Effector memory CD4-positive, alpha-beta T cell (primary cell): ENCODE measurements at places on chromosomes 5 and 9.

DNA sequence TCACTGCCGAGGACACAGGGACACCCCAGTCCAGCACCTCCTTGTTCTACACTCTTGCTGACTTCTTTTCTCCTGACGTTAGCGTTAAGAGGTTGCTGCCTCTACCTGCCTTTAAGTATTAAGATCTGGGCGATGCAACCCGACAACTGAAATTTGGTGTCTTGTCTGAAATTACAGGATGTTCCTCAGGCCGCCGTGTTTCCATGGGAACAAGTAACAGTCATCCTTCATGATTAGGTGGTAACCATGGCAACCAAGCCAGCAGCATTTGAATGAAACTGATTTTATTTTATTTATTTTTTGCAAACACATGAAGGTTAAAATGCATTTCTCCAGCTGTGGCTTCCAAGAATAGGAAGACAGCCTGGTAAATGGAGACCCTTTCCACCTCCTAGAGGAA, 20.8 kb downstream of the DAB2IP start:
- no peak for DNase-seq

DNA sequence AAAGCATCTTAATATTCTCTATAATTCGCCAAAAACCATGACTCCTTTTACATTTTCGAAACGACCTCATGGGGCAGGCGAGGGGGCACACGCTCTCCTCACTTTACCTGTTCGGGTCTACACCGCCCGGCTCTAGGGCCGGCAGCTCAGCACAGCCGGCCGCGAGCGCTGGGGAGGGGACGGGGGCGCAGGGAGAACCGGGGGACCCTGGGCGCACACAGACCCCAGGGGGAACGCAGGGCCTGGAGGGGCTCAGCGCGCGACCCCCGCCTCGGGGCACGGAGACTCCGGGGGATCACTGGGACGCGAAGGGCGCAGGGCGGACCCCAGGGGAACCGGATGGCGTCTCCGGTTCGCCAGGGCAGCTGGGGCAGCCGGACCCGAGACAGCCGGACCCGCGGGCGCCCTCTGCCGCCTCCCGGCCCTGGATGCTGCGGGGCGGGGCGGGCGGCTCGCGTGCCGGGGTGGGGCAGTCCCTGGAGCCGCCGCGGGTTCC, at the start of gene AHRR:
TSS of gene AHRR (plus strand) at position 485 of the 496 bp plus-strand sequence. CDS start 22,189 bp downstream, outside the sequence.
- DNase-seq, result no peak

DNA sequence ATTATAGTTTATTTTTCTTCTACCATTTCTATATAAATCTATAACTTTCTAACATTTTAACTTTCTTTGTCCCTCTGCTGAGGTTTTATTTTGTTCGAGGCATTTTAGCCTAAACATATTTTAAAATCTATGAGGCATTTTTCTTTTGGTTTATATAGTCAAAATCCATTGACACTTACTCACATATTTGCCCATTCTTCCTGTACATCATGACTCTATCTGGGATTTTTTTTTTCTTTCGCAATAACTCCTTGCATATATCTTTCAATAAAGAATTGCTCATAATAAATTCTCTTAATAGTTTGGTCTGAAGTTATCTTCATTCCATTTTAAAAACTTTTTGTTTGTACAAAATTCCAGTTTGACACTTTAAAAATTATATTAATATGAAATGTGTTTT, 632.3 kb downstream of the TLE4 start:
- no peak for DNase-seq

DNA sequence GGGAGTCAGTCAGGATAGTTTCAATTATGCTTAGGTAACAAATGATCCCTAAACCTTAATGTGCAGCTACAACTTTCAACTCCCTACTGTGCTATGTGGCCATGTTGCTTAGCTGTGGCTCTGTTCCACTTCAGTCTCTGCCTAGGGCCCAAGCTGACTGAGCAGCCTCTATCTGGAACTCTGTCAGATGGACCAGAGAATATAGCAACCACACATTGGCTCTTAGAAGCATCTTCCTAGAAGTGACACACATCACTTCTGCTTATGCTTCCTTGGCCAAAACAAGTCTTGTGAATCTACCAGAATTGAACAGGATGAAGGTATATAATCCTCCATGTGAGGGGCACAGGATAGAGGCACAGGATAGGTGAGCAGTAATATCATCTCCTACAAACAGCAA, 36.7 kb upstream of the TNC start:
- no peak for DNase-seq

DNA sequence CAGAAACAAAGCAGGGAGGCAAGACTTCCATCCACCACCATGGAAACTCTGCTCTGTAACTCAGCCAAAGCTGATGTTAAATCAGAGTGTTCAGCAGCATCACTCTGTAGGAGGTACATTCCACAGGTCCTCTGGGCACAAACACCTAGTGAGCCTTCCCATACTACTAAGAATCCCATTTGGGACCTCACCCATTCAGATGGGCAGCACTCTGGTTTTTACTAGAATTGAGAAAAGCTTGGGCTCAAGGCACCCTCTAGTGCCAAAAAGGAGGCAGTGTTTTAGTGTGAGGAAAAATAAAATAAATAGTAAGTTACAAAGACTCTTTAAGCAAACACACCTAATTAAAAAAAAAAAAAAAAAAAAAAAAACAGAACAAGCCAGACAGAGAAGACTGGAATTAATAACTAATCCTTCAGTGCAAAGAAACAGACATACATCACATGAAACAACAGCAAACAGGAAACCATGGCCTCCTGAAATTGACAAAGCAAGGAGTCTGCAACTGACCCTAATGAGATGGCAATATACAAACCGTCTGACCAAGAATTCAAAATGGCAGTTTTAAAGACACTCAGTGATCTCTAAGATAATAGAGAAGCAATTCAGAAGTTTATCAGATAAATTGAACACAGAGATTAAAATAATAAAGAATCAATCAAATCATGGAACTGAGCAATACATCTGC, 159.5 kb downstream of the GNA14 start:
- no peak for DNase-seq

GRCh38 chr5:92780057-92780456, 801.0 kb downstream of the NR2F1-AS1 start:
- no peak for DNase-seq

DNA sequence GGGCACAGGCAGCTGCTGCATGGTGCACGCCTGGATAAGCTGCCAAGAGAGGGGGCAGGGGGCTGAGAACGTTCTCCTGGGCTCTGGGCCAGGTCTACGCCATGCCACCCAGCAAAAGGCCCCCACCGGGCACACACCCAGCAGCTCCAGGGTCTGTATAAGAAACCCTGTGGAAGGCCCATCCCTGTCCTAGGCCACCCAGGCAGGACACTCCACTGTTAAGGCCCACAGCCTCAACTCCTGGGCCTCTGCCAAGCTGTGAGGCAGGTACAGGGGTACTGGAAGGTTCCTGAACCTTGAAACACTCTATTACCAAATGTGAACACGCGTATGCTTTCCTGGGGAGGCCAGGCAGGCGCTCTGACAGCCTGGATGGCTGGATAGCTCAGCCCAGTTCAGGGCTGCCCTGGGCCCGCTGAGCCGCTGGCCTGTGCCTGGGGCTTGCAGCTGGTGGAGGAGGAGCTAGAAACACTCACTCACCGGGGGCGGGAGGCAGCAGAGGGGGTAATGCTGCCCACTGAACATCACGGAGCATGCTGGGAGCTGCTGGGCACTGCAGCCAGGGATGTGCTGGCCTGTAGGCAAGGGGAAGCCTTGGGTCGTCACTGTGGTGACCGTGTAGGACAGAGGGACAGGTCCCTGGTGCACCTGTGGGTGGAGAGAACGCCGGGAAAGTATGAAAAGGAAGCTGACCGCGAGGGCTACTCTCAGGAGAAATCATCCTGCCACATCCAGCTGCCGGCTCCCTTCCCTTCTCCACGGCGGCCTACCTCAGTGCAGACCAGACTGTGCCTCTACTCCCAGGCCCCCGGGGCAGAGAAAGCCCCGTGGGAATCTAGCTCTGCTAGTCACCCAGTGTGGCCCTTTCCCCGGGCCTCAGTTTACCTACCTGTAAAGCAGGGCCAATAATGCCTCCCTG, 6.0 kb downstream of the RNF44 start:
- DNase-seq, result no peak

- DNase-seq, result no peak
Observed at GRCh38 chr9:77848404-77848803, 183.2 kb downstream of the GNAQ start.

DNA sequence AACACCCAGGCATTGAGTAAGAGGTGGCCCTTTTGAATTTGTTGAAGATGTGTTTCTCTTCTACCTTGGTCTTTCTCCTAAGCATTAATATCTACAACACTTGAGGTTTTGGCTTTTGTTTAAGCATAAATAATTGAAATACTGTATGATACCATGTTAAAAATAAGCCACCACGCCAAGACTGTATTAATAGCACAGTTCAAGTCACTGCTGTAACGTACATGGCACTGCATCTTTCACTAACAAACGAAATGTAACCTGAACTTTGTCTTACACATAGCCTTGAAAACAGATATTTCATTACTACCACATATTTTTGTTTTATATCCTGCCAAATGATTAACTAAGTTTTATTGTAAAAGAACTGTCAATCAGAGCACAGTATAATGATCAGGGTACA, 112.8 kb downstream of the MLLT3 start:
- no peak for DNase-seq

GRCh38 chr9:115781070-115781736, 372.4 kb upstream of the PAPPA start:
- DNase-seq, result no peak

GRCh38 chr5:12662545-12663314, 758.5 kb upstream of the CTNND2 start:
- DNase-seq, result no peak

- DNase-seq, result peak; percentile 19
Observed at GRCh38 chr5:135977375-135977928, 22.7 kb upstream of the LECT2 start.

DNA sequence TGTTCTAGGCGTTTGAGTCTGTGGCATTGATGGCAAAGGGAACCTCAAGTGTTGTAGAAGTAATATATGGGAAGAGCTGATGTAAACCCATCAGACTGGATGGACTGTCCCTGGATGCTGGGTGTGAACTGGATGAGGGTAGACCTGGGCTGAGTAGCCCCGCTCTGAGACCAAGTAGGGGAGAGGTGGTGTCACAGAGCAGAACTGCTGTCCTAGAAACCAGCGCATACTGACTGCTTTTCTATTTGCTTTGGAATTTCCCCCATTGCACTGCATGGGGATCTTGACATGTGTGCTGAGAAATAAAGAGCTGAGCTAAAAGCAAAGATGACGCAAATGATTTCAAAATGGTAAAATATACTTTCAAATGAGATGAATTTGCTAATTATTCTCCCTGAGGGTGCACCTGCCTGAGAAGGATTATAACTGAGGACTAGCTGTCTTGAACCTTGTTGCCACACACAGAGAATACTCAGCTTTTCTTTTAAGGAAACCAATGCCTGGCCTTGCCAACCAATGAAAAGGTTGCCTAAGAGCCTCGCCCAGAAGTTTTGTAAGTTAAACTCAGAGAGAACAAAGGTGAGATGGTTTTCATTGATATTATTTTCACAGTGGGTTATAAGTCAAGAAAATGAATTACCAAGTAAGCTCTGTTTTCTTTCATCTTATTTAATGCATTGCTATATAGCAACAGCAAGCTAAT, 44.8 kb downstream of the NIM1K start:
- no peak for DNase-seq

GRCh38 chr5:65562731-65563701, at the start of the genes CENPK and PPWD1:
Gene CENPK, minus strand, starts transcription at chr5:65563168. Its CDS starts 8,261 bp downstream, at chr5:65554907.
Gene PPWD1, plus strand, starts transcription at chr5:65563296. Its CDS starts 15 bp downstream, at chr5:65563311.
- peak; percentile 91 for DNase-seq

- no peak for DNase-seq
Observed at GRCh38 chr5:100889165-100889743, 13.8 kb downstream of the ST8SIA4 start.

GRCh38 chr5:156328161-156328560, 1.2 kb downstream of the SGCD start:
- no peak for DNase-seq

DNA sequence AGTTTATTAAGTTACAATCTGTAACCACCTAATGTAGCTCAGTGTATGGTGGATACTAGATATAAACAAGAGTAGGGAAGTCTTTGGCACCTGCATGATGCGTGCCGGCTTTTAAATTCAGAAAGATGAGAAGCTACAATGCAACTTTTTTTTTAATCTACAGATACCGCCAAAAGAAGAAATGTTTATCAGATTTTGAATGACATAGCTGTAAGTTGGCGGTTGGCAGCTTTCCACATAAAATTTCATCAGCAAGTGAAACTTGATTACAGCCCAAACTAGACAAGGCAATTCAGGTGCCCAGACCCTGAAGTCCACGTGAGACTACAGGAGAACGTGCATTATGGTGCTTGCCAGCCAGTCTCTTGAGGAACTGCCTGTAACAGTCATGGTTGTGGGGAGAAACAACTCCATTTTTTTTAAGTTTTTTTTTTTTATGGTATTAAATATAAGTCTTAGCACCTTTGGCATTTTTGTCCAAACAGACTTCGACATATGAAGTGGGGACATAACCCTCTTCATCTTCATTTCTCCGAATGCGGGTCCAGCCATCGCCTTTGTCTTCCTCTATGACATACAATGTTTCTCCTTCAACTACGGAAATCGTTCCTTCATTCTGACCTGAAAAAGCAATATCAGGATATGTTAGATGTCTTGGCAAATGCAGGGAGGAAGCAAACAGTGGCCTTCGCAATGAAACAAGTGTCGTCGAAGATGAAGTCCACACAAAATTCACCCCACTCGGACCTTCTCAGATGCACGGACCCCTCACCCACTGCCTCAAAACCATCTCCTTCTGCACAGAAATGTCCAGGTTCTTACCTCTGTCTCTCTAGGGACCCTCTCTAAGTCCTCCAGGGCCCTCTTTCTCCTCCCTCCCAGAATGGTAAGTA, 60.4 kb downstream of the USP20 start:
- DNase-seq, result peak; percentile 59
